ENCODE measurements at places on chromosomes 3 and 15.

DNA sequence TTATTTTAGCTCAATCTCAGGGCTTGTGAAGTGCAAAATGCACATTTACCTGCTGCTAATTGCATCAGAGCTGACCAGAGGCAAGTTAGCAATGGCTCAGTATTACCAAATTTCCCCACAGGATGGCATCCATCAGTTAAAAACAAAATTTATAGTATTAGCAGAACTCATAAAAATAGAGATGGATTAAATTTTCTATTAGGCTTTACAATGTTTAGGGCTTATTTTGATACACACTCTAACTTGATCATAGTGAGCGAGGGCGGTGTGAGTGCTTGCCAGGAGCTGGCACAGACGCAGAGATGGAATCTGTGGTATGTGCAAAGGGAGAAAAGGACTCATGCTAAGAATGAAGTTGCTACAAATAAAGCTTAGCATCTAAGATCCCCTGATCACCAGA, 241.0 kb downstream of the NSUN3 start:
- DNase-seq: no peak

DNA sequence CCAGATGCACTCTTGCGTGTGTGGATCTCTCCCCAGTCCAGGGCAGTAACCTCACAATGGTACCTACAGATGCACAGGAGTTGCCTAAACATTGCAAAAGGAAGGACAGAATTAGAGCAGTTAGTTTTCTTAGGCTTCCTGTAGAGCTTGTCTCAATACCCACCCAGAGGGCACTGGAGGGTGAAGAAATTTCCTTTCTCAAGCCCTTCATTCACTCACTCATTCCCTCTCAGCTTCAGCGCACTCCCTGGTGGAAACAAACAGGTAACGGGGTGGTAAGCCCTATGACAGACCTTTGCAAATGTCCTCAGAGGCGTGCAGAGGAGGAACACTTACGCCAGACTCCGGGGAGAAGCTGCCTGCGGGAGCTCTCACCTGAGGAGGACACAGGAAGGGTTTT, 267.4 kb upstream of the HES1 start:
- DNase-seq: no peak

DNA sequence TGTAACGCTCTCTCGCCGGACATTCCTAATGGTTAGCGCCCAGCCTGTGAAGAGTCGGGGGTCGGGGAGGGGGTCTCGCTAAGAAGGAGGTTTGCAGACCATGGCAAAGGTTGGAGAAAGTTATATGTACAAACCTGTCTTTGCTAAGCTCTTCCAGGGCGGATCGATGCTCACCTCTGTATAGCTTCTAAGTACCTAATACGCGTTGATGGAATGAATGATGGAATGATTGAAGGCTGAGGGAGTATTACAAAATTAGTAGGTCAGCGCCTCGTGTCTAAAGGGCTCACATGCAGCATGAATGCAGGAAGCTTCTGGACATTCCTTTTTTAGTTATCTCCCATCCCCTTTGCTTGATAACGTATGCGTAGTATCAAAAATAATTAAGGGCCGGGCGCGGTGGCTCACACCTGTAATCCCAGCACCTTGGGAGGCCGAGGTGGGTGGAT, 305 bp upstream of the KPNA1 start:
- no peak for DNase-seq

DNA sequence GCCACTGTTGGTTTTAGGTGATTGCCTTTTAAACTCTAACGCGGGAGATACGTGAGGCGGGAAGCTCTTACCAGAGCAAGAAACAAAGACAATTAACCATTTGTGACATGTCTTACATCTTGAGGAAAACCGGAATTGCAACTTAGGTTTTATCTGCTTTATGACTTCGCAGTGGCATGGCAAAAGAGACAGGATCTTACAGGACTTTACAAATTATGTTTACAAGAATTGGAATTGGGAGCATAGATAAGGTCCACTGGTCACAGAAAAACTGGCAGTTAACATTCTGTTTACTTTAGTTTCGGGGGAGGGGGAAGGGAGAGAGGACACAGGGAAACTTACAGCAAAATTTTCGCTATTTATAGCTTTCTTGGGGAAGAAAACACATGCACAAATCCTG, 1119.6 kb downstream of the ZPLD1 start:
- no peak for DNase-seq

- DNase-seq: no peak
Measured at GRCh38 chr3:149274220-149274619, 52.6 kb upstream of the CP start.

Measured in COLO829 (cell line).